ENCODE measurements at places on chromosomes 2 and 18.

DNA sequence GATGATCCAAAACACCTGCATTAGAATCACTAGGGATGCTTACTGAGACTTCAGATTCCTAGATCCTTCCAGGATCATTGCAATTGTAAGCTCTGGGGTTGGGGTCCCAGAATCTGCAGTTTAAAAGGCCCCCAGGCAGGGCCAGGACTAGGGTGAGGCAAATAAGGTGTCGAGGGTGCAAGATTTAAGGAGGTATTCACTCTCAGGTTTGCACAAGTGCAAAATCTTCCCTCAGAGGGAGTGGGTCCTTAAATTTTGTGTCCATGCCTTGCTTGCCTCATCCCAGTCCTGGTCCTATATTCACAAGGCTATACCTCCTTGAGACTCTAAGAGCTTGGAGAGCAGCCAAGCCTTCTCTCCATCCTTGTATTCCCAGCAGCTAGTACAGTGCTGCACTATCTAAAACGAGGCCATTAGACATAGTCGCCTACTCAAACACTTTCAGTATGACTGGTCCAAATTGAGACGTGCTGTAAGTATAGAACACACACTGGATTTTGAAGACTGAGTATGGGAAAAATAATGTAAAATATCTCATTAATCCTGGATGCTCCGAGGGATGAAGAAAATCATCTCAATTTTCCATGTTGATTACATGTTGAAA lies 31.6 kb upstream of the MREG start:
- no peak for DNase-seq

- DNase-seq = no peak
Measured at GRCh38 chr2:239396881-239397681, 3.7 kb downstream of the HDAC4 start.

- no peak for DNase-seq
Measured at GRCh38 chr18:10030816-10031541, 117.2 kb downstream of the VAPA start.

DNA sequence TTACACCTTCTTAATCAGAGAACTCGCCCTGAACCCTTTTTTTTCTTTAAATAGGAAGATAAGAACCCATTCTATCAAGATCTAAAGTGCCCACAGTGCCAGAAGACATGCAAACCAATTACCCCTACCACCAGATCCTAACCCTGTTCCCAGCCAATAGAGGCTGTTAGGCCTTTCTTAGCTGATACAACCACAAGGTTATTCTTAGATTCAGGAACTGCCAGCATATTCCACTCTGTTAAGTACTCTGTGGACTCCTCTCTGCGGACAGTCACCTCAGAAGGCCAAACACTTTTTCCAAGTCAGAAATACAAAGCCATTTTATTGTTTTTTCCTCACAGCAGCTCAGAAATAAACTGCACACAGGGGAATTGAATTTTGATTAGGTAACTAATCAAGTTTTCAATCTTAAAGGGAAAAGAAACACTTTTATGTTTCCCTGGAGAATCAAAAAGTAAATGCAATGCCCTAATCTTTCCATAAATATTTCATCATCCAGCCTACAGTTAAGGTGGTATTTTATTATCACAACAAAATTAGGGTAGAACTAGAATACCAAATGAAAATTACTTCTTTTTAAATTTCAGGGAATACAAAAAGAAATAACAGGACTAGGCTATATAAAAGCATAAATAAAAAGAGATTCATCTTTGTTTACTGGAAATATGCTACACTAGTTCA lies 111.4 kb downstream of the NBAS start:
- no peak for DNase-seq

DNA sequence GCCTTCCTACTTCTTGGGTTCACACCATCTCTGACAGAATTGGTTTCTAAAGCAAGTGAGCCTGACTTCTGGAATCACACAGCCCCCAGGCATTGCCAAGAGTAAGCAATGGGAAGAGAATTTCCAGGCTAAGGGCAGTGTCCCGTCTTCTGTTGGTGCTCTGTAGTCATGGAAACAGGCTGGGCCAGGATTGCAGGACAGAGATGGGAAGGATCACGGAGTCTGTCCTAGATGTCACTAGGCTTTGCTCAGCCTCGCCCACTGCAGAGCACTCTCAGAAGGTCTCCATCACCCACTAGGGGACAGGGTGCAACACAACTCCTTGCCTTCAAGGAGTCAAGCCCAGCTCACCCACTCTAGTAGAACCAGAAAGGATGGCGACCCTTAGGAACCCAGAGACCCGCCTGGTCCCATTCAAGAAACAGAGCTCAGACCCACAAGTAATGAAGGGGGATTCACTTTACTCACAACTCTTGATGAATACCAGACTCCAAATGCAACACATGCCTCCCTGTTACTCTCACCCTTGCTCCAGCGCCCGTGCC lies 48.6 kb upstream of the TEX51 start:
- DNase-seq = no peak

GRCh38 chr2:170533156-170533555 lies 182.0 kb upstream of the SP5 start:
- no peak for DNase-seq

DNA sequence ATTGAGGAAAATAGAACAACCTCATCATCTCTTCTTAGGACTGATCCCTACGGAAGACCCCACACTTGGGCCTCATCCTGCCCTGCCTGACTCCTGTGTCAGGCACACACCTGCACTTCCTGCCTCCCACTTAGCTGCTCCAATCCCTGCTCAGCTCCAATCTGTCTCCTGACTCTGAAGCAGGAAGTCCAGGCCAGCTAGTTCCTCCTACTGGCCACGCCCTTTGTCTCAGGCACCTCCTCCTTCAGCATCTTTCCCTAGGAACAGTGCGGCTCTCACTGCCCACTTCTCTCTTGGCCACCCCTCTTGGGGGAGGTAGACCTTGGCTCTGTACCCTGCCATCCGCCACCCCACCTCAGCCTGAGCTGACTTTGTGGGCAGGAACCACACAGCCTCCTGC lies 135.8 kb downstream of the CELF4 start:
- no peak for DNase-seq

GRCh38 chr2:209876211-209876610 lies 104.6 kb downstream of the UNC80 start:
- no peak for DNase-seq

GRCh38 chr18:12838178-12838634 lies 45.8 kb downstream of the PTPN2 start:
- DNase-seq = peak; percentile 89
